ENCODE measurements at places on chromosomes 2 and 18.

- no peak for DNase-seq
These were observed 4.2 kb downstream of the ZNF516 start for GRCh38 chr18:76490670-76491472.

- no peak for DNase-seq
These were observed 98.5 kb upstream of the GPR45 start for GRCh38 chr2:105143094-105143466.

DNA sequence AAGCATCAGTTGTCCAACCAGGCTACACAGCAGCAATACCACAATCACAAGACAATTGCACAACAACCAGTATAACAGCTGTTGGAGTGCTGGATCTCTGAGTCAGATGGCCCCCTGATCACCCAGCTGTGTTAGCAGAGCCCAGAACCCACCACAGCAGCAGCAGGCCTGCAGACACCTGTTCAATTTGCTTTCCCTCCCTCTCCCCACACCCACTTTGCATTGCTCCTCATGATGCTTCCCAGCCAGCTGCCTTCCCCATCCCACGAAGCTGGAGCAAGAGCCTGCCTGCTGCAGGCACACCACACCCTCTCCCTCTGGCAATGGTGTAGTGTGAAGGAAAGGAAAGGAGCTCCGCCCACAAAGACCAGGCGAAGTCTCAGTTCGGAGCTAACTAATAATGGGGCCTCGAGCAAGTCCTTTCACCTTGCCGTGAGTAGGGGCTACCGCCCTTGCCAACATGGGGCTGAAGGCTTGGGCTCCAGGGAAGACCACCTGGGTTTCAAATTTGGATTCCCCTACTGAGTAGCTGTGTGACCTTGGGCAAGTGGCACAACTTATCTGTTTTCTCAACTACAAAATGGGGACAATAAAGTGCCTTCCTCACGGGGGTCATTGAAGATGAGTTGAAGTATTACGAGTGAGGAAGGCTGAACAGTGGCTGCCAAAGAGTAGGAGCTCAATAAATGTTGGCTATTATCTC, 19.4 kb upstream of the ZBTB7C start:
- DNase-seq: no peak

DNA sequence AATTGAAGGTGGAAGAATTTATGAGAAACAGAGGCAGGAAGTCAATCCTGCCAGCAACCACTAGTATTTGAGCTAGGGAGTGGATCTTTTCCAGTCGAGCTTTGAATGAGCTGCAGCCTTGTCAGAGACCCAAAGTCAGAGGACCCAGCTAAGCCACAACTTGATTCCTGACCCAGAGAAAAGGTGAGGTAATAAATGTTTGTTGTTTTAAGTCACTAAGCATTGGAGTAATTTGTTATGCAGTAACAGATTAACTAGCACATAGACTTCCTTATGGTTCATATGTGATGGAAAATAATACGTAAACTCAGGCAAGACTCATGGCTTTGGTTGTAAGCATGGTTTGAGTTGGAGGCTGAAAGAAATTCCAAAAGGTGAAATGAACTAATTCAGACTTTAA, 21.6 kb downstream of the EFEMP1 start:
- no peak for DNase-seq

GRCh38 chr2:151381266-151381665, 23.9 kb downstream of the TNFAIP6 start:
- DNase-seq: no peak

- no peak for DNase-seq
These were observed 459.1 kb downstream of the CDH2 start for GRCh38 chr18:27717816-27718215.

- DNase-seq: no peak
These were observed 304.8 kb downstream of the GBX2 start for GRCh38 chr2:235863414-235863813.

- DNase-seq: no peak
These were observed 41.0 kb downstream of the SLC14A2 start for GRCh38 chr18:45656194-45656770.

- no peak for DNase-seq
These were observed 87.6 kb downstream of the PTPN2 start for GRCh38 chr18:12796448-12796847.

- no peak for DNase-seq
These were observed 12.0 kb downstream of the SMARCAL1 start for GRCh38 chr2:216424274-216424673.
